ENCODE measurements at places on chromosomes 2 and 18.

- peak; percentile 4 for DNase-seq
Measured at GRCh38 chr2:10864861-10865636, 46.7 kb upstream of the KCNF1 start.

DNA sequence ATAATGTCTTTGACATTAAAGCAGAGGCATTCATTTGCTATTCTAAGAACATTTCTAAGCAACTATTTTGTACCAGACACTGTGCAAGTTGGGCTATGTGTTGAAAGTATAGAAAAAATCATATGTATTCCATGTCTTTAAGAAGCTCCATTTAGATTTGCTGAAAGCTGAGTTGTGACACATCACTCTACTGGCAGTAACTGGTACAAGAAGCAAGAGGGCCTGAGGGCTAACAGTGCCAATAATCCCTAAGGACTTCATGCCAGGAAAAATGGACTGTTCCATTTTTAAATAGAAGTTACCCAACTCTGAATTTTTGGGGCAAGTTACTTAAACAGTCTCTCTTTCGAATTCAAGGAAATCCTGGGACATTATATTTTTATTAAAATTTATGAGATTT, 178.7 kb downstream of the SRBD1 start:
- no peak for DNase-seq

- peak; percentile 5 for DNase-seq
Measured at GRCh38 chr2:167595839-167596471, 651.4 kb downstream of the STK39 start.

DNA sequence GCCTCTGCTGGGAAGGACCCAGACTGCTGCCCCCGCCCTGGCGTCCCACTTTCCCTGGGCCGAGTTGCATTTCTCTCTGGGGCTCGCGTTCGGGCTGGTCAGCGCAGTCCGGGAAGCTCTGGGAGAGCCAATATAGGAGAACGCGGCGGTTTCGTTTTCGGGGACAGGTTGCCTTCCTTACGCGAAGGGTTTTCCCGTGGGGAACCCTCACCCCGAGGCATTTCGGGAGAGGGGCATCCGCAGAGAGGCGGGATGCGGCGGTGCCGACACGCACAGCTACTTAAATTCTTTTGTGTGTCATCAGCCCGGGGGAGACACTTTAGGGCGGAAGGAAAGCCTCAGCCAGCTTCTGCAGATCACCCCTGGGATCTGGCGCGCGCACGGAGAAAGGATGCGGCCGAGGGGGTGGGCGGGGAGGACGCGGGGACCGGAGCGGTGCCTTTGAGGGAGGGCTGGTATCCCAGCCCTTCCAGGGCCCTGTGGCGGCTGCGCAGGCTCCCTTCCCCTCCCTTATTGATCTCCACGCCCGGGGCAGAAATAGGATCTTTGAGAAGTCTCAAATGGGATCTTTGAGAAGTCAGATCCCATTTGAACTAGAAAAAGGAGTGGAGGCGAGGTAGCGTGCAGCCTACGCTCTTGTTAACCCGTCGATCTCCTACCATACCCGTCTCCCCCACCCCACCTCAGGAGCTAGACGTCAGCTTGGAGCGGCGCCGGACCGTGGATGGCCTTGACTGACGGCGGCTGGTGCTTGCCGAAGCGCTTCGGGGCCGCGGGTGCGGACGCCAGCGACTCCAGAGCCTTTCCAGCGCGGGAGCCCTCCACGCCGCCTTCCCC, 1.2 kb downstream of the GATA6 start:
- no peak for DNase-seq

DNA sequence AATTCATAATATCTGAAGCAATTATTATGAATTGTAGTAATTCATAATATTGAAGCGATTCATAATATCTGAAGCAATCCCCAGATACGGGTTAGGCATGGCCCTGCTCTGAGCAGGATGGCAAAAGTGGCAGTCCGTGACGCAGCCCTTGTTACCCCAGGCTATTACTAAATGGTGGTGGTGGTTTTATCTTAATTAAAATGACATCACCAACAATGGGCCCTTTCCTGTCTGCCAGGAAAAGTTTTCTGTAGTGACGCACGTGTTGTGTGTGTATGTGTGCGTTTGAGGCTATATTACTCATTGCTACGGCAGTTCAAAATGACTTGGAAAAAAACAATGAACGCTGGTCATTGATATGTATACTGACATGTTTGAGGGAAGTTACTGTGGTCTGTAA, 10.6 kb upstream of the MOCOS start:
- DNase-seq = no peak

DNA sequence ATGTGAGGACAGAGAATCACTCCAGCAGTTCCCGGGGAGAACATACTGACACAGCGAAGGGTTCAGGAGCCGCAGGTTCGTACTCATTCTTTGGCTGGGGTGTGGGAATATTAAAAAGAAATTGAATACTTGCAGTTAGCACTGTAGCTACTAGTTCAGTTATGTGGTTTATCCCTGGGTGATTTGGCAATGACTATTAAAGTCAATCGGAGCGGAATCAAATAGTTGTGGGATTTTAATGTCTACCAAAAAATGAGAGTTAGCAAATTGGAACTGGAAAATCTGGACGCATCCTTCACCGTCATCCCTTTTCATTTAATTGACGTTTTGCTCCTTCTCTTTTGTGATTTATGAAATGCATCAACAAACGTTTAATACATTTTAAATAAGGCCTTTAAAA, 50.8 kb downstream of the GBX2 start:
- no peak for DNase-seq

GRCh38 chr2:164755952-164756351, 85.7 kb downstream of the COBLL1 start:
- DNase-seq = no peak

Data from Kasumi-1 (cell line).